Urinary bladder (tissue), 4 donors: ENCODE measurements at places on chromosomes 6 and 20. TPM values are rescaled to one million over a fixed set of nuclear protein-coding genes. Genes with fewer than 3 reads are reported as not detected.

HTR1B gene
- total RNA-seq, result 0.79 TPM

- DNase-seq, result no peak
Measured at GRCh38 chr6:110095935-110096334, 83.5 kb downstream of the WASF1 start.

- no peak for DNase-seq
Measured at GRCh38 chr20:38075161-38075998, 41.8 kb downstream of the RPRD1B start.

DNA sequence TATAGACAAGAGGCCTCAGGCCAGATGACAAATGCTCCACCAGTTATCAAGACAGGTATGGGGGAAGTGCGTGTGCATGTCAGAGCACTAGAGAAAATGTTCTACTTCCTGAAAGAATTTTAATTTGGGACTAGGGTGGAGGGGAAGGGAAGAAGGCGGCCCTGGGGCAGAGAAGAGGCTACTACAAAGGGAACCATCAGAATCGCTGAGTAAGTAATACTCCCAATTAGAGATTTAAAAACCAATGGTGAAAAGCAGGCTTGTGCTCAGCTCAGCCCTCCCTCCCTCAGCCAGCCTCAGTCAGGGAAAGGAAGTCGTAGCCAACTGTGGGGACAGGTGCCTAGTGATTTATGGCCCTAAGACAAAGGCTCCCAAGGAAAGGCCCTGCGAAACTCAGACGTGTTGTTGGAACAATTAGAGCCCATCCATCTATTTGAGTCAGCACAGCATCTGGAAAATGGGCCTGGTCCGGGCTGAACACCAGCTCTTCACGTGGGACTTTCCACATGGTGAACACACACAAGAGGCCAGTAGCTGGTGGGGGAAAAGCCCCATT is 15.0 kb upstream of the MAFB start:
- no peak for DNase-seq

CST1 gene
- total RNA-seq, result not detected

PNPLA1 gene
- not detected for total RNA-seq

- DNase-seq, result no peak
Measured at GRCh38 chr6:66127061-66127460, 420.0 kb upstream of the EYS start.

KCNQ5 gene
- total RNA-seq, result 3.0 TPM

DNA sequence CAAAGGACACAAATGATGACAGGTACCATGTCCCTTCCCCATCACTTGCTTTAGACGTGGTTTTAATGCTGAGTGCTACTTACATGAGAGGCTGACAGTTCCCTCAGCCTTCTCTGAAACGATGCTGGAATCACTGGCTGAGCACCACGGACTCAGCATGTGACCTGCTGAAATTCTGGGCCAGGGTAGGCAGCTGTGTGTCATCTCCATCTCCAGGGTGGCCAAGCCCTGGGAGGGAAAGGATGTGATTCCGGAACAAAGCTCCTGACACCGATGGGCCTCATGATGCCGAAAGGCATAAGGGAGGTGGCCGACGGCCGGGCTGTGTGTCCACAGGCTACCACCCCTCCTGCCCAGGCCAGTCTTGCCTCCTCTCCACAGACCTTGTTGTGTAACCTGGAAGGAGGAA is 184.3 kb upstream of the CST7 start:
- no peak for DNase-seq

DNA sequence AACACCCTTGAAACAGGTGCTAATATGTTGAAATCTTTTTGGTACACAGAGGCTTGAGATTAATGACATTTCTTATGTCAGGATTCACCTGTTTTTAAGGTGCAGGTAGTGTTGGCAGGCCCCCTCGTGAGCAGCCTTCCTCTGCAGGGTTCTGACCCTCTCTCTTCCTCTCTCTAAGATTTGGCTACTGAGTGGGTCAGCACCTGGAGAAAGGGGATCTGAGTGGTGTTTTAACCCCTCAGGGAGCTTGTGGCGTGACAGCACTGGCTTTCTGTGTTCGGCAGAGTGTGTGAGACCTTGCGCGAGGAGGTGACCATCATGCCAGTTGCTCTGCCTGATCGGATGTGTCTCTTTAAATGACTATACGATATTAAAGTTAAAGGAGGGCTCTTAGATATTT is 37.1 kb downstream of the HIVEP1 start:
- no peak for DNase-seq

BPIFB1 gene
- not detected for total RNA-seq

- no peak for DNase-seq
Measured at GRCh38 chr20:38430679-38431325, 4.3 kb downstream of the SNHG17 start.

DNA sequence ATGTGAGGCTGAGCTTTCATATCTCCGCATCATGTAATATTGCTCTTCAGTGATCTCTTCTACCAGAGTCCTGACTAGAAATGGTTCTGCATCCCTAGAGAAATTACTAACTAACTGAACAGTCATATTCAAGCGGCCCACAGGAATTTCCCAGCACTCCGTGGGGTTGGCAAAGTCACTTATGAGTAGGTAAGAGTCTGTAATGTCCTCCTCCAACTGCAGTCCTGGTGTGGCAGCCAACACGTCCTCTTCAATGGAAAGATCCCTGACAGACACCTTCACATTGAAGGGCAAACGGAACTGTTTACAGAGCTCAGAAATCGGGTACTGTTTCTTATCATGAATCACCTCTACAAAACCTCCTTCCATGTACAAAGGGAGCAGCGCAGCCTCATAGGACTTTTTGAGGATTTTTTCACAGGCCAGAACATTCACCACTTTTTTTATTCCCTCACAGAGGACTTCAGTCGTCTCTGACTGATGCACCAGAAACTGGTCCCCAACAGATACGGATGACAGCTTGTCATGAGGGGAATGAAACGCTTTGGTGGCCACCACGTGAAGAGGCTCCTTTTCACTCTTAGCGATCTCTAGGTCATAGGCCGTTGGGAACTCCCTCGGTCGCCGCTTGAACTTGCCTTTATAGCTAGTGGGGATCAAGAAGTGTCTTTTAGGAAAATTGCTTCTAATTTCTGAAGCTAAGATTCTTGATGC is 87.7 kb downstream of the THEMIS start:
- DNase-seq, result no peak

DNA sequence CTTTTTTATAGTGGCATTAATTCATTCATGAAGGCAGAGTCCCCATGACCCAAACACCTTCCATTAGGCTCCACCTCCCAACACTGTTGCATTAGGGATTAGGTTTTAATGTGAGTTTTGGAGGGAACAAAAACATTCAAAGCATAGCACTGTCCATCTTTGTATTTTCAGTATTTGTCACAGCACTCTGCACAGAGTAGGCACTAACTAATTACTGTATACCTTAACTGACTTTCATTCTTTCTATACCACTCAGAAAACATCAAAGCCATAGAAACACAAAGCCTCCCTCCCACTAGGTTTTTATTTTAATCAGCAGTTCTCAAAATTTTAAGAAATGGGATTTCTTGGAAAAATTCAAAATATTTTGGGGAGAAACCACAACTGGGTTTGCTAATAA is 21.8 kb upstream of the AHI1 start:
- DNase-seq, result no peak

DNA sequence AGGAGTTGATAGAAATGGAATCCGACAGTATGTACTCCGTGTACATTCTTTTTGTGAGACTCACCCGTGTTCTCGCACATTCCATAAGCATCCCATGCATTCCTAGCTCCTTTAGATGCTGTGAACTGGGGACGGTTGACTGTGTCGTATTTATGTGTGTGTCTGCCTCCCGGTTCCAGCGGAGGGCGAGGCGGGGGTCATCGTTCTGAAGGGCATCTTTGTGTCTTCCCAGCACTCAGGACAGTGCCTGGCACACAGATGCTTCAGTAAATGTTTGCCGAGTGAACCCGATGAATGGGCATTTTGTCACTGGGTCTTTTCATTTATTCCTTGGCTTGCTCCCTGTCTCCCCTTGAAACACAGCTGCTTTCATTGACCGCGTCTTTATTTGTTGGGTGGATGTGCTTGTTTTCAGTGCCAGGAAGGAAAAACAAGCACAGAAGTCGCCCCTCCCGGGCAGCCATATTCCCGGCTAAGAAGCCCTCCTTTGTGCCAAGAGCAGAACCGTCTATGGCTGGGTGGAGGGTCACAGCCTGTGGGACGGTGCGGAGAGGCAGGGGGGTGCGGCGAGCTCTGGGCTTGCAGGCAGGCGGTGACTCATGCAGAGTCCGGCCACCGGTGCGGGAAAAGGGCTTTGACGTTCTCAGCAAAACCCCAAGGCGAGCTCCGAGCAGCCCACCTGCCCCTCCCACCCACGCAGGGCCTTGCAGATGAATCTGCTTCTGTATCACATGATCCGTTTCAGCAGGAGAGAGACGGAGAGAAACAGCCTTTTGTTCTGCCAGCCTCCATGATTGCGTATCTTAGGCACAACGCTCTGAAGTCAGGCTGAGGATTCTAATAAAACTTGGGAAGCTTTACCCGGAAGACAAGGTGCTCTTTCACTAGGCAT is 11.2 kb upstream of the PSMG4 start:
- DNase-seq, result no peak

ITCH gene
- 113 TPM for total RNA-seq

GRCh38 chr6:16334671-16335070 is 96.3 kb downstream of the GMPR start:
- DNase-seq, result no peak

PTCHD4 gene
- total RNA-seq, result 0.95 TPM

GRCh38 chr20:62577490-62577836 is 64.8 kb upstream of the SLCO4A1 start:
- DNase-seq, result no peak

DNA sequence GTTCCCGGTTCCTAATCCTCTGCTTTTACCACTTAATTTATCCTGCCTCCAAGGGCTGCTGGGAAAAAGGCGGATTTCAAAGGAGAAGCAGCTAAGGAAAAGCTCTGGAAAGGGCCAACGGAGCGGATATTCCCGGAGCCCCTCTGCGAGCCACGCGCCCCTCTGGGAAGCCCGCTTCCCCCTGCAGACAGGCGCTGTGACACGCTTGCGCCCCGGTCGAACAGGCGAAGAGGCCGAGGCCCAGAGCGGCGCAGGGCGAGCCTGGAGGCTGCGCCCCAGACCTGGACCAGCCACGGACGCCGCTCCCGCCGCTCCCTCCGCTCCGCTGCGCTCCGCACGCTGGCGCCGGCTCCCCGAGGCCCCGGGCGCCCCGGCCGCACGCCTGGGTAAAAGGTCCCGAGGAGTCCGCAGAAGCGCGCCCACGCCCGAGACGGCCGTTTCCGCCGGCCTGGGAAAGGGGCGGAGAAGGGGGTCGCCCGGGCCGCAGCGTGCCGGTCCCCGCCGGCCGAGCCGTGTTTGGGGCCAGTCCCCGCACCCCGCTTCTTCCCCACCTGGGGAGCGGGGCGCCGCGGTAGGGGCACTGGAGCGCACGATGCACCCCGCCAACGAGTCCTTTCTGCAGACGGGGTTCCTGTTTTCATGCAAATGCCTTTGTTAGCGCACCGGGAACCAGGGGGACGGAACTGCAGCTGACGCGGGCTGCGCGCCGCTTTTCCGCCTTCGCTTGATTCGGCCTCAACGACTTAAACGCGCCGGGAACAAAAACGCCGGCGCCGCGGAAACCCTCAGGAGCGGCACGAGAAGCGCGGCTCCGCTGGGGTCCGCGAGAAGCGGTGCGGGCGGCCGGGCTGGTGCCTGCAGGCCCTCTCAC is 91.9 kb upstream of the SIRPA start:
- no peak for DNase-seq

HEY2 gene
- total RNA-seq, result 5.6 TPM

DNA sequence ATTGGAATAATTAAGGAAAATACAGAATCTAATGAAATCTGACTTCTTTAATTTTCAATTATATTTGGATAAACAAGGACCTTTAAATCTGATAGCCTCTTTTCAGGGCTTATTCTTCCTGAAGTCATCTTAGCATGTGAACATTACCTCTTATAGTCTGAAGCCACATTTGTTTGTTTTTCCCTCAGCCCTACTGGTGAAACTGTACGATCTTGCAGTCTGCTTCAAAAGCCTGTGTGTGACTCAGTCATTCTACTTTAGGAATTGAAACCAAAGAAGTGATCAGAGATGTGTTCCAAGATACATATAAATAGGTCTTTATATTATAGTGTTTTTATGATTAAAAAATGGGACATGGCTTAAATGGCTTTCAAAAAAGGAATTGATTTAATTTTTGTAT is 67.5 kb downstream of the MACROD2 start:
- no peak for DNase-seq

DNA sequence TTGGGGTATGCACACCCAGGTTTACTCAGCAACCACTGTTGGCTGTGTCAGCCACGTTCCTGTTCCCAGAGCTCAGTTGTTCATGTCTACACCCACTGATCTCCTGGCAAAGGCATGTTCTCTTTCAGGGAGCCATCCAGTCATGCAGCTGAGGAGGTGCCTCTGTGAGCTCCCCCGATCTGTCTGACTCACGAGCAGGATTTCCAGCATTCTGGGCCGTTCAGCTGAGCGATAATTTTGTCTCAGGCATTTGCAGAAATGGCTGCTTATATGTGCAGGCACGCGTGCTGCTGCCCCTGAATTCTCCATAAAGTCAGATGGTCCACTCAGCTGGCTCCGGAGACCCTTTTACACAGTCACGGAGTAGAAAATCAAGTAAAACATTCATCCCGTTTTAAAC is 78.4 kb upstream of the IYD start:
- no peak for DNase-seq

DNA sequence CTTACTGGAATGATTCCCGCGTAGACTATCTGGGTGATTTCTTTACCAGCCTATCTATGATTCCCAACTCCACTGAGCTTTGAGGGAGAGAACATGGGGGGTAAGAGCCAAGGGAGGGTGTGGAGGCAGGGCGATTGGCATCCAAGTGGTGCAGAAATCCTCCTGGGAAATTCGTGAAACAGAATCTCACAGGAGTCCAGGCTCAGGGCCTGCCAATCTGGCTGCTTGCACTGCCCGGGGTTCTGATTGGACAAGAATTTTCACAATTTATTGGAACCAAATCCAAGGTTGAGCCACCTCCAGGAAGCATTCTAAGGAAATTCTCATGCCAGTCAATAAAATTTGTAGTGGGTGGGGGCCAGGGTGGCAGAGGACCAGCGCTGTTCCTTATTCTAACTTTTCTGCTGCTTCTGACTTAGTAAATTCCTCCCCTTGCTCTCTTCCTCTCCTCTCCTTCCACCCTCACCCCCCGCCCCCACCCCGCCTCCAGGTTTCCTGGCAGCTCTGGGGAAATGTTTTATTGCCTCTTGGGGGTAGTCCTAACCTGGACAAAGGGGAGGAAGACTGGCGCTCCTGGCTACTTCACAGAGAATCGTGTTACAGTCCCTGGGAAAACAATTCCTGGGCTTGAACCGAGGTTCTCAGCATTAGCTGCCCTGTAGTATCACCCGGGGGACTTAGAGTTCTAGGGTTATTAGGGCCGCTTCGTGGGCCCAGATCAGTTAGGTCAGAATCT is 3.1 kb downstream of the BMP6 start:
- DNase-seq, result no peak

- DNase-seq, result no peak
Measured at GRCh38 chr20:23446505-23446904, 6.2 kb downstream of the CST11 start.

DNA sequence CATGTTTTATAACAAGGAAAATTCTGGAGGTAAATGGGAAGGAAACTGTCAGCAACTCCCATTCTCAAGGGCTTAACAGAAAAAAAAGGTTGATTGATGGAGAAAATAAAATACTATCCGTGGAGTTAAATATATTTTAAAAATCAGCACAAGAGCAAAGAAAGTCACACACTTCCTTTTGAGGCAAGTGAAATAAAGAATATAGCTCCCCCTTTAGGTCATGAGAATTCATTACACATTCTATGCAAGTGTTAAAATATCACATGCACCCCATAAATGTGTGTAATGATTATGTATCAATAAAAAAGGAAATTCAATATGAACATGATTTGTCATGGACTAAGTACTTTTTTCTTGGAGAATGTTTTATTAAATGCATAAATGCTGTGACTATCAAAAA is 349.2 kb downstream of the TPBG start:
- DNase-seq, result no peak

GRCh38 chr6:971981-972640 is 279.2 kb upstream of the EXOC2 start:
- DNase-seq, result no peak
